ENCODE measurements at places on chromosomes 16 and 17.

DNA sequence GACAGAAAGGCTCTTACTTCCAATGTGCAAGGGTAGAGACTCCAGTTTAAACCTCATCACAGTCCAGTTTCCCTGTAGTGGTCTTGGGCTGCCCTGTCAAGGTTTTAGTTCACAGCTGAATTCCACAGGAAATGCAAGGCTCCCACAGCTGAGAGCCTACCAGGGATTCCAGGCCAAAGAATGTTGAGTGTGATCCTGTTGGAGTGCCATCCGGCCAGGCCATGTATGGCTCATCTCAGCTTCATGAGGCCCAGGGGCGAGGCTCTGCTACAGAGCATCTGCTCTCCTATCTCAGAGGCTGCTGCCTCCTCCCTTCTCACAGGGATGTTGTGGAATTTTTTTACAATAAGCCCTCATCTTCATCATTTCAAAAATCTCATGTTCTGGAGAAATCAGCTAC, 239.8 kb upstream of the CCL2 start:
- DNase-seq: no peak

DNA sequence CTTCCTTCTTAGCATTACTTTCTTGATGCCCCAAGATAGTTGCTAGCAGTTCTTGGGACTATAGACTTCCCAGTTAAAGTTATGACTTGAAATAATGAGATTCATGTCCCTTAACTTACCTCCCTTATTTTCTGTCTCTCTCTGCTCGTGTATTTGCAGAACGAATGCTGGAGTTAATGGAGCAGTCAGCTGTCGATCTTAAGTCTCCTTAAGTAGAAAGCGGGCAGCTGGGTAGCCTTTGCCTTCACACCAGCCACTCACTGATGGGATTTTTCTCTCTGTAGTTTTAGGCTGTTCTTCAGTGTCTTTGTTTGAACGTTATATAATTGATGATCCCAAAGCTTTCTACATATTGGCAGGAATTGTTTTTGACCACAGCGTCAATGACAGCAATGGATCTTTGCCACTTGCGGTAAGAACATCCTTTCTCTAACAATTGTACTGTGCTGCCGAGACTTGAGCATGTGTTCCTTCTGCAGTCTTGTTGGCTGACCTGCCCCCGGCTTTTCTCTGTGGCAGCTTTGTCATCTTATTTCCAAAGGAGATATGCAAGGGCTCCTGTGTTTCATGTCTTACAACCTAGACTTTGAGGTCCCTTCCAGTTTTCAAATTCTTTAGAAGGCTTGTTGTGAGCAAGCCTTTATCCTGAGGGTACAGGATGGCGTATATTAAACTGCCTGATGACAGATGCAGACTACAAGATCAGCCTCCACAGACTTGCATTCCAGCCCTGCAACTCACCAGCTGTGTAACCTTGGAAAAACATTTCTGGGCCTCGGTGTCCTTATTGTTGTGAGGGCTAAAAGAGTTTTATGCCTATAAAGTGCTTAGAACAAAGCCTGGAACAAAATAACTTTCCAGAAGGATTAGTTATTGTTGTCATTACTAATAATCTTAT, 25.1 kb upstream of the ABCA3 start:
- DNase-seq: no peak

- DNase-seq: no peak
Measured at GRCh38 chr16:9545522-9546437, 454.3 kb downstream of the HAPSTR1 start.

DNA sequence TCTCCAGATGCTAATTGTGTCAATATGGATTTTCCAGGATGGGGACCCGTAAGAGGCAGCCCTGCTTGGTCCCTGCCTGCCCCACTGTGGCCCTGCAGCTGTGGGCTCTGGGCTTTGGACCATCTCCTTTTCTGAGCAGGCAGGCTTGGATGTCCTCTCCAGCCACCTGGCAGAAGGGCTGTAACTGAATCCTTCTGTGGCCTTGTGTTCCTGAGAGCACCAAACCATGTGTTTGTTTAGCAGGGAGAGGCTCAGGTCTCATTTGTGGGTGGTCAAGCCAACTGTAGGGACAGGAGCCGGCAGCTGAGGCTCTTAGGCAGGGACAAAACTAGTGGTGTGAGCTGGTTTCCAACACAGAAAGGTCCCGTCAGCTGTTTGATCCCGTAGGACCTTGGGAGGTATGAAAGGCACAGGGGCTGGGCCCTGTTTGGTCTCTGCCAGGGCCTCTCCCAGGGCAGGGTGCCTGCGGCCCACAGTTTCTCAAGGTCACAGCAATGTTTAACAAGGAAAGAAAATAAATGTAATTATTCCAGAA, 18.5 kb downstream of the SEC14L5 start:
- DNase-seq: no peak

DNA sequence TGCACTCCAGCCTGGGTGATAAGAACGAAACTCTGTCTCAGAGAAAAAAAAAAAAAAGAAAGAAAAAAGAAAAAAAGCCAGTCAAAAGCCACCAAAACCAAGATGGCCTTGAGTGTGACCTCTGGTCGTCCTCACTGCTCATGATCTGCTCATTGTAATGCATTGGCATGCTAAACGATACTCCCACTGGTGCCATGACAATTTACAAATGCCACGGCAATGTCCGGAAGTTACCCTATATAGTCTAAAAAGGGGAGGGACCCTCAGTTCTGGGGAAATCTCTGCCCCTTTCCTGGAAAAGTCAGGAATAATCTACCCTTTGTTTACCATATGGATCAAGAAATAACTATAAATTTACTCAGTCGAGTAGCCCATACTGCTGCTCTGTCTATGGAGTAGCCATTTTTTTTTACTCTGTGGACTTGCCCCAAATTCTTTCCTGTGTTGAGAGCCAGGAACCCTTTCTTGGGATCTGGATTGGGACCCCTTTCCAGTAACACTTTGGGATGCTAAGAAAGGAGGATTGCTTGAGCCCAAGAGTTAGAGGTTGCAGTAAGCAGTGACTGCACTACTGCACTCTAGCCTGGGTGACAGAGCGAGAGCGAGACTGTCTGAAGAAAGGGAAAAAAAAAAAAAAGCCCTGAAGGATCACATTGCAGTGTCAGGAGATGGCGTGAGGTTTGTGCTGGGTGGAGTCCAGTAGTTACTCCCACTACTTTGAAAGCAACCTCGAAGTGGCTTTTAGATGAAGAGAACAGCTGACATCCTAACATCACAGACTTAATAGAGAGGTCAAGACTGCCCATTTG, 3.7 kb upstream of the TMEM231 start:
- DNase-seq: no peak

GRCh38 chr16:70772493-70772892, 28.5 kb downstream of the VAC14 start:
- no peak for DNase-seq

GRCh38 chr17:42403150-42403549, 14.9 kb upstream of the STAT3 start:
- DNase-seq: no peak

DNA sequence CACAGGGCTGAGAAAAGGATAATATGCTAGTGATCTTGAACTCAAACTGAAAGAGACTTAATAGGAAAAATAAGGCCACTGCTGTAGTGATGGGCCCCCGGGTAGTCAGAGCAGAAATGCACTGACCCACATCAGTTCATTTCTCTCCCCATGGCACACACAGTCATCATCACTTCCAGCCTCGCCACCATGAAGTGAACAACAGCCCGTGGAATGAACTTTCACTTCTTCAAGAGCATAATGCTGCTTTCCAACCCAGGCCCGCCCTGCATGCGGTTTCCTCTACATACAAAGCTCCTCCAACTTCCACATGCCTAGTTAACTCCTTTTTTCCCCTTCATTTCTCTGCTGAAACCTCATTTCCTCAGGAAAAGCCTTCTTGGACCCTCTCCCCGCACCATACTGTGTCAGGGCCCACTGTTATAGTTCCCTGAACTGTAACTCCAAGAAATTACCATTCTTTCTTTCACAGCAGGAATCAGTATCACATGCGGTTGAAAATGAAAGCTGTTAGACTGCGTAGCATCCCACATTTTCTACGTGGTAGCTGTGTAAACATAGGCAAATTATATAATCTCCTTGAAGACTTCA, 65.8 kb upstream of the SMIM36 start:
- peak; percentile 75 for DNase-seq

DNA sequence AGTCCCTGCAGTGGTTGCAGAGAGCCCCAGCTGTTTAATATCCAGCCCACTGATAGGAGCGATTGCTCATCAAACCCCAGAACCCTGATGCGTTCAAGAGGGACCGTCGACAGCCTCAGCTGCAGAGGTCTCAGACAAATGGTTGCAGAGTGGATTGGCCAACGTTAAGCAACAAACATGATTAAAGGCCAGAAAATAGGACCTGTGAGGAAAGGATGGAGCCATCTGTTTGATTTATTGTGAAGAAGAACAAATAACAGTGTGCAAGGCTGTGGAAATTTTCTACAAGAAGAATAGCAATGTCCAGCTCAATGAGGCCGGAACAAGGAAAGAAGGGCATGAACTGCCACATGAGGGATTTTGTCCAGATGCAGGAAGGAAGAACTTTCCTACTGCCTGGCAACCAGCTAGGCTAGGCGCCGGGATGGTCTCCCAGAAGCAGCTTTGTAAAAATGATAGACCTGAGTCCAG, 138.4 kb upstream of the DNAH9 start:
- no peak for DNase-seq

DNA sequence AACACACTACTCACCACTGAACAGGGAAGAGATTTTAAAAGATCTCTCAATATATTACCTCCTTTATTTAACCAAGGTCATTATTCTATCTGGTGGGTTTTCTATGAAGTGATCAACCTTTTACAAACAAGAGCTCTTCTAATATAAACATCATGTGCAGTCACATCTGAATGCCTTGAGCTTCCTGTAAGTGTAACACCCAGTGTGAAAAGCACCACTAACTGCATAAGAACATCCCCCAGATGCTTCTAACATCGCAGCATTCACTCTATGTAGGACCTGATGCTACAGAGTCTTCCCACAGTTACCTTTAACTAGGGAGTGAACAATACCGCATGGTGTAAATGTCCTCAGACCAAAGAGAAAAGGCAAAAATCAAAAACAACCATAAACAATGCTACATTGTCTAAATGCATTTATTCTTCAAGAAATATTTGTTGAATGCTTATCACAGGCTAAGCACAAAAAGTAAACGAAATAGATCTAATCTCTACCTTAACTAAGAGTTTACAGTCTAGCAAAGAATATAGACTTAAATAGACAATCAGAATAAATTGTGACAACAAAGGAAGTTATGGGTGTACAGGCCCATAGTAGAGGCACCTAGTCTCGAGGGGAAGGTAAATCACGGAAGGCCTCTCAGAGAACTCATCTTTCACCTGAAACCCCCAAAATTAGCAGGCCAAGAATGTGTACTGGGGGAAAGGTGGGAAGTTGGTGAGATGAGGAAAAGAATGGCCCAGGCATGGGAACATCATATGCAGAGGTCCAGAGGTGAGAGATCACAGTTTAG, 16.2 kb downstream of the SKAP1 start:
- DNase-seq: no peak

- DNase-seq: peak; percentile 40
Measured at GRCh38 chr16:1533443-1533951, at the start of gene TMEM204. TSS of gene TMEM204 (plus strand) at chr16:1533666. CDS start at chr16:1534276, 610 bp downstream.

- no peak for DNase-seq
Measured at GRCh38 chr16:88983771-88984687, 7.0 kb upstream of the CBFA2T3 start.

DNA sequence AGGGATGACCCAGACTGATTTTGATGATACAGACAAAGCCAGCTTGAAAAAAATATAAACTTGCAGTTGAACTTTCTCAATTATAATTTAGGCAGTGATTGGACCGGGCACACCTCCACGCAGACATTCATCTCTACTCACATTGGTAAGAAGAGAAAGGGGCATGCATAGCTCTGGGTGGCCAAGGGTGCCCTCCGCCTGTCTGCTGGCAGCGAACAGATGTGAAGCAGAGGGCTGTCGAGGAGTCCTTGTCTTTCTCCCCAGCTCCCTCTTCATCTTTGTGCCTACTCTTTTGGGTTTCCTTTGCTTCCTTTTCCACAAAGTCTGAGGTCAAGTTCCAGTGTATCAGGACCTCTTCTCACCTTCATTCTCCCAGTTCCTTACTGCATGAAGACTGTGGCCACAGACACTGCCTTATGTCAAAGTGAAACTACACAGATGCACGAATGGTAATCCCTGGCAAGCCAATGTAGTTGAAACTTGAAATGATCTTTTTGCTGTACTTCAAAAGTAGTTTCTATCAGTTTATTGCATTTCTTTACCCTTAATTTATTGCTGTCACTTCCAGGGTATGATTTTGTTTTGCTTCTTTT, 343.7 kb upstream of the SOX9 start:
- no peak for DNase-seq

DNA sequence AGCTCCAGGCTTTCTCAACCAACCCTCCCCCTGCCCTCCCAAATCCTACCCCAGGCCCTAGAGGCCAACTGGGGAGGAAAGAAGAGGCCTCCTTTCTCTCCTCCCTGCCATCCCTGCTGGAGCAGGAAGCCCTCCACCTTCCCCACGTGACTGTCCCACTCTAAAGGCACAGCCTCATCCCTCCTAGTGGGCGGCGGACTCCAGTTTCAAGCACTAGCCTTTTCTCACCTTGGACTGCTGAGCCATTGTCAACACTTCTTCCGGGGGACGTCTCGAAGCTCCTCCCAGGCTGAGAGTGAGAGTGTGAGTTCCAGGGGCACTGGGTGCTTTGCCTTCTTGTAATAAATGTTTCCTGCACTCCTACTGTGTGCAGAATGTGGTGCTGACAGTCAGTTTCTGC, 21.4 kb upstream of the IRX6 start:
- no peak for DNase-seq

DNA sequence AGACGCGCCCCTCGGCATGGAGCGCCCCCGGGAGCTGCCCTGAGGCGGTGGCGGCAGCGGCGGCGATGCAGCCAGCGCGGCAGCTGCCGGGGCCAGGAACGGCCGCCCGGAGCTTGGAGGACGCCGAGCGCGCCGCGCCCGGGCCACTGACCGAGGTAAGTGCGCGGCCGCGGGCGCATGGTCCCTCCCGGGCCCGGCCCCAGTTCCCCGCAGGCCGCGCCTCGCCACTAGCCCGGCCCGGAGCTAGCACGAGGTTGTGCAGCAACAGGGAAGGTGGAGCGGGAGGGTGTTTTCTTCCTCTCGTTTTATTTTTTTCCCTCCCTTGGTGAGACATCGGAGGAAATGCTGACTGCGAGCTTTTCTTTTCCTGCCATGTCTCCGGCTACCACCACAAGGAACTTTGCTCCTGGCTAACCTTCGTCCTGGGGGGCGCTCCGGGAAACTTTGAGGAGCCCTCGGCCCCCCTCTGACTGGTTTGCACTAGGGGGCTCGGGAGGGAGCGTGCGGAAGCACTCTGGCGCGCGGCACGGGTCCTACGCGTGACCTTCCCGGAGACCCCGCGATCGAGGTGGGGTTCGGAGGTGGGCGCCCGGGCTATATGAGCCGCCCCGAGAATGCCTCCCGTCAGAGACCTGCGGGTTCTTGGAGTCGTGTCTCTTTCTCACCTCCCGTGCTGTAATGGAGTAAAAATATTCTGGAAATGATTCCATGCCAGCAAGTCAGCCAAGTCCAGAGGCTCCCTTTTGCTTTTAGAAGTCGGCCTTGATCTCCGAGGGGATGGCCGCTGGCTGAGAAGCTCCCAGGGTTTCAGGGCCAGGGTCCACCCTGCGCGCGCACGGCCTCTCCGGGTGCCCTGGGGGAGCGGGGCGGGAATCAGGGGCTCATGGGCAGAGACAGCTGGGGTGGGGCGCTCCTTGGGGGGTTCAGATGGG, 868 bp downstream of the KCNJ12 start:
- peak; percentile 16 for DNase-seq

- DNase-seq: no peak
Measured at GRCh38 chr17:52148288-52148968, 10.1 kb downstream of the CA10 start.

Measured in common myeloid progenitor, CD34-positive (primary cell).